D341Med (cell line): ENCODE measurements at places on chromosomes 7 and 10.
A peak's percentile ranks its signal among the peaks of the same experiment; 100 is the strongest.

DNA sequence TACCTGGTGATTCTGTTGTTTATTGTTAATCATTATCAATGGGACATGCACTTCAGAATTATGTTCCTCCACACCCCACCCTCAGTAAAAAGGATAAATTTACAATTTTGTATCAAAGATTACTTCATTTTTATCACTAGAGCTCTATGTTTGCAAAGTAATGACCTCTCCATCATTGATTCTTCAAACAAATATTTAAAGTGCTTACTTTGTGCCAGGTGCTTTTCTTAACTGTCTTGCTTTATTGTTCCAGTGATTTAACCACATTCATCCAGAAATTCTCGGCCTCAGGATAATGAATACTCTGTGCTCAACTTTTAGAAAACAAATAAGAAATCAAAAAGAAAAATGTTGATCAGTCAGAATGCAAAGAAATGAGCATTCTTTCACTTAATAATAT is 144.9 kb upstream of the FOXP2 start:
- no peak for DNase-seq

DNA sequence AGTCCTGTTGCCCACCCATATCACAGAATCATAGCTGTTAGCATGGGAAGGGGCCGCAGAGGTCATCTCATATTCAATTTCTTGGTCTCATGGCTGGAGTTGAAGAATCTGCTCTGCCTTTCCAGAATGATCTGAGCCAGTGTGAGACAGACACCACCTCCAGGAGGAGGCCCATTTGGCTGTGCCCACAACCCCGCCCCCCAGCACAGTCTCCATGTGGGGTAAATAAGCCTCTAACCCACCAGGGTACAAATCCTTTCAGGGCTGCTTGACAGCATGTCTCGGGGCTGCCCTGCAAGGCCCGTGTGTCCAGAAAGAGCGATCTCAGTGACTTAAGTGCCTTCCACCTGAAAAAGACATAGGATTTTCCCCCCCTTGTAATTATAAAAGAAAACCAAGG is 137.5 kb downstream of the DLG5 start:
- no peak for DNase-seq

DNA sequence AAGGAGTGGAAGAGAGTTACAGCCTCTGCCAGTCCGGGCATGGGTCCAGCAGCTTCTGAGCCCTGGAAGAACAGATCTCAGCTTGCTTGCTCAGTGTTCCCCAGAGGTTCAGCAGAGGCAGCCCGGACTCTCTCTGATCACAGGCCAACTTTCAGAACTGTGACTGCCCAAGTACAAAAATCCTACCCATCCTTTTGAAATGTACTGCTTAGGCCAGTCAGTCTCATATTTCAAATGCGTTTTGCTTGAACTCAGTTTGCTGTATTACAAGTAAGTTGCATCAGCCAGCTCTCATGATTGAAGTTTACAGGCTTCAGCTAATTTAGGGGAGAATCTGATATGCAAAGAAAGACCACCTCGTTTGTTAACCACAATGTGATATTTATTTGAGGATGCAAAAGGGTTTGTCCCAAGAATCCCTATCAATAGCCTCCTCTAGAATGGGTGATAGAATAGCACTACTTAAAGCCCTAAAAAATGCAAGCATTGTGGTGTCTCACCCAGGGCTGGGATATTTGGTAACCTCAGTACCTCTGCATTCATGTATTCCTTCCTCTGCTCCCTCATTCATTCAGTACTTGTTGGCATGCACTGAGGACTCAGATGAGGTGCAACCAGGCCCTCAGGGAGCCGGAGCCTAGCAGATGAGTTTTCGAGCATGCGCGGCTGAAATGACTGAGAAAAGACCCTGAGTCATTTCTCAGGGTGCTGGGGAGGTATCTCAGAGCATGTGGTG is 7.0 kb downstream of the AIMP2 start:
- DNase-seq = peak; percentile 72

DNA sequence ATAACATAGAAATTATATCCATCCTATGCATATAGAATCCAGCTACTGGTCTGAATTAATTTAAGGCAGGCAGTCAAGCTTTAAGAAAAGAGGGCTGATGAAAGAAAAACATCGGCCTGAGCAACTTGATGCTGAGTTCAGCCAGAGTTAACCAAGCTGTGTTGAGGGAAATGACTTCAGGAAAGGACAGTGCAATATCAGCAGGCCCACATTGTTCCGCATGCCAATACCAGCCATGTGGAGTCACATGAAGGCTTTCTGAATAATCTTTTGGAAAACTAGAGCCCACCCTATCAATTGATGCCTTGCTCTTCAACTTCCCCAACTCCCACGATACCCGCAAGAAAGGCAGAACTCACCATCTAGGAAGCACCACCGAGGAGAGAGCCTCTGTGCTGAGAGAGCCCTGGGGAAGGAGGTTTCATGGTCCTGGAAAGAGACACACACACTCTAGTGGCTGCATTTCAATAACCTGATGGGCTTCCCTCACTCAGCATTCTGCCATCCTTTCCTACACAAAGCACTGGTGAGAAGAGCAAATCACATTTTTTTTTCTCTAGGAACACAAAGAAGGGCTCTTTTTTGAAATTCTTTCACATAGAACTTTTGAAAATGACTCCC is 125.8 kb upstream of the PTN start:
- DNase-seq = no peak

GRCh38 chr10:29648983-29649268 is 14.2 kb upstream of the SVIL start:
- no peak for DNase-seq

DNA sequence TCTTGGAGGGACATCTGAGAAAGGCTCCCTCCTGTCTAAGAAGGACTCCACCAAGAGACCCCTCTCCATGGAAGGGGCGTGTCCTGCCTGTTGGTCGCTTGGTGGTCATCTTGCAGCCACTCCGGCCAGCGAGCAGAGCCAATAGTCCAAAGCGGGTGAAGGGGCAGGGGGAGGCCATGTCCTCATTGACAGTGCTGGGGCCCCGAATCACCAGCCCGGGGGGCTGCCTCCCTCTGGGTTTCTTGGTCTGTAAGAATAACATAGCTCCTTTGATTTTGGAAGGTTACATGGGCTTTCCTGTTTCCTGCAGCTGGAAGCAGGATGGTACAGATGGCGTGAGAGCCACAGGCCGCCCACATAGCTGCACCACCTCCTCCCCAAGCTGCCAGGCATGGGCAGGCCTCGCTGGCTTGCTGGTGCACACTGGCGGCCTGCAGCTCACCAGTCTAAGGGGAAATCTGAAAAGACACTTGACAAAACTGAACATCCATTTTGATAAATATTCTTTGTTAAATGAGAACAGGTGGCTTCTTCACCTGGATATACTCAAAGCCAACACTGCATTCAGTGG is 105.8 kb downstream of the ARHGAP22 start:
- peak; percentile 13 for DNase-seq
